Stimulated activated CD8-positive, alpha-beta memory T cell treated with anti-CD3 and anti-CD28 coated beads, Interleukin-4, amount 100 ng/mL, for 4 hours (primary cell): ENCODE measurements at places on chromosomes 1 and 21.

DNA sequence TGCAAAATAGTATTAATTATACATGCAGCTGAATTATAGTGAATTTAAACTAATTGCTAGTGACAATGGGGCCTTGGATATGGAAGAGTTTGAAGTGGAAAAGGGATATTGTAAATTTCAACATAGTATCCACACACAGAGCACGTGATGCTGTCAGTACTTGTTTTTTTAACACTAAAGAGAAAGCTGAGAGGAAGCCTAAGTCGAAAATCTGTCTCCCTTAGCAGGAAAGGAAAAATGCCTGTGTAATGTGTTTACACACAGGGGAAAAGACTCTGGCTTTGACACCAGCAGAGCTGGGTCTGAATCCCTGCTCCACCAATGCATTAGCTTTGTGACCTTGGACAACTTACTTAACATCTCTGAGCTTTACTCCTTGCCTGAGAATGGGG is 42.6 kb downstream of the PCSK9 start:
- DNase-seq, result no peak

GRCh38 chr1:41282679-41283317 is 40.7 kb upstream of the SCMH1 start:
- no peak for DNase-seq

- DNase-seq, result no peak
These were observed 306.5 kb downstream of the AJAP1 start for GRCh38 chr1:4960782-4961475.

GRCh38 chr1:193181985-193182384 is 4.4 kb downstream of the B3GALT2 start:
- DNase-seq, result no peak
